HS-5 (cell line): ENCODE measurements at places on chromosomes 1 and 21.

DNA sequence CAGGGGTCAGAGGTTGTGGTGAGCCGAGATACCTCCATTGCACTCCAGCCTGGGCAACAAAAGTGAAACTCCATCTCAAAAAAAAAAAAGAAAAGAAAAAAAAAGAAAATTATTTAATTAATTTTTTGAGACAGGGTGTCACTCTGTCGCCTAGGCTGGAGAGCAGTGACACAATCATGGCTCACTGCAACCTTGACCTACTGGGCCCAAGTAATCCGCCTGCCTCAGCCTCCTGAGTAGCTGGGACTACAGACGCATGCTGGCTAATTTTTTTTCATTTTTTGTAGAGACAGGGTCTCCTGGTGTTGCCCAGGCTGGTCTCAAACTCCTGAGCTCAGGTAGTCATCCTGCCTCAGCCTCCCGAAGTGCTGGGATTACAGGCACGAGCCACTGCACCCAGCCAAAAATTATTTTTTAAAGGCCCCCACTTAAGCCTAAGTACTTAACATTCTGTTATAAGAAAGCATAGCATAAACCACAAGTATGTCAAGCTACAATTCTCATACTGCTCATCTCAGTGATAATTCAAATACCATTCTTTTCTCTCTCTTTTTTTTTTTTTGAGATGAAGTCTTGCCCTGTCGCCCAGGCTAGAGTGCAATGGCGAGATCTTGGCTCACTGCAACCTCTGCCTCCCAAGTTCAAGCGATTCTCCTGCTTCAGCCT, 19.9 kb downstream of the NUCKS1 start:
- DNase-seq: no peak

DNA sequence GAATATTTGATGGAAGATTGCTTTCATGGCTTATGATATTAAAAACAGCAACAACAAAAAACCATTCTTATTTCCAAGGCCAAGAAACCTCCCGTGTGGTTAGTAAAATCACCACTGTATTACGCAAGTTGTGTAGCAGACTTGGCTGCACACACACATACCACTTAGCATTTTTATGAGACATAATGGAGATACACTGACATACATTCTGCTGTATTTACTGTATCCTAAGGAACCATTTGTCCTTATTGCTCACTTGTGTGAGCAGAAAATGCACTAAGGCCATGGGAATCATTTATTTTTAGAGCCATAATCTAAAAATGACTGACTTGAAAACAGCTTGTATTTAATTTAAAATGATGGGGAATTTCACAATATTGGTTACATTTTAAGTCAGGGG, 584 bp upstream of the C1orf141 start:
- no peak for DNase-seq

DNA sequence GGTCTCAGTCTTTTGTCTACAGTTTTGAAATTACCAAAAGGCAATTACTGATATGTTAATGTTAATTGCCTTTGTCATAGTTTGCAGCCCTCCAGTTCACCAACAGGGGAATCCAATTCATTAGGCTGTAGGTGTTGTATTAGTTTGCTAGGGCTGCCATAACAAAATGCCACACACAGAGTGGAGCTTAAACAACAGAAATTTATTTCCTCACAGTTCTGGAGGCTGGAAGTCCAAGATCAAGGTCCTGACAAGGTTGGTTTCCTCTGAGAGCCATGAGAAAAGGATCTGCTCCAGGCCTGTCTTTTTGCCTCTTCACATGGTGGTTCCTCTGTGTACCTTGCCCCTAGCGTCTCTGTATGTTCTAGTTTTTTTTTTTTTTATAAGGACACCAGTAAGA, 1.3 kb downstream of the RTCA start:
- DNase-seq: no peak

DNA sequence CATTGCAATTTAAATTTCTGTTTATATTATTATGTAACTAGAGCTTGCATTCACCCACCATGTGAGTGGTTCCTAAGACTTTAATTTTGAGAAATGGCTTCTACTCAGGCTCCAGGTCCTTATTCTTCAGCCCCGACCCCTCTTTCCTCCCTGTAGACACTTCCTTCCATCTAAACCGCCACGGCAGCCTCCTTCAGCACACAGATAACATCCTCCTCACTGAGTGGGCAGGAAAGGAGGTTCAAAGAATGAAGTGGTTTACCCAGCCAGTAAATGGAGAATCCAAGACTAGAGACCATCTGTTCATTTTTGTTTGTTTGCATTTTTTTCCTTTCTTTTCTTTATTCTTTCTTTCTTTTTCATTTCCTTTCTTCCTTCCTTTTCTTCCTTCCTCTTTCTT, 37.1 kb upstream of the SOD1 start:
- DNase-seq: no peak

- DNase-seq: no peak
These were observed 26.9 kb upstream of the RGL1 start for GRCh38 chr1:183778045-183778444.

GRCh38 chr1:162136760-162137159, 67.3 kb downstream of the NOS1AP start:
- DNase-seq: peak; percentile 76

- no peak for DNase-seq
These were observed 68.1 kb upstream of the ARHGEF16 start for GRCh38 chr1:3386205-3387002.

- DNase-seq: no peak
These were observed 154.4 kb upstream of the KLHDC7A start for GRCh38 chr1:18326211-18326897.

- DNase-seq: no peak
These were observed 112.5 kb upstream of the RUNX3 start for GRCh38 chr1:25042331-25043227.

DNA sequence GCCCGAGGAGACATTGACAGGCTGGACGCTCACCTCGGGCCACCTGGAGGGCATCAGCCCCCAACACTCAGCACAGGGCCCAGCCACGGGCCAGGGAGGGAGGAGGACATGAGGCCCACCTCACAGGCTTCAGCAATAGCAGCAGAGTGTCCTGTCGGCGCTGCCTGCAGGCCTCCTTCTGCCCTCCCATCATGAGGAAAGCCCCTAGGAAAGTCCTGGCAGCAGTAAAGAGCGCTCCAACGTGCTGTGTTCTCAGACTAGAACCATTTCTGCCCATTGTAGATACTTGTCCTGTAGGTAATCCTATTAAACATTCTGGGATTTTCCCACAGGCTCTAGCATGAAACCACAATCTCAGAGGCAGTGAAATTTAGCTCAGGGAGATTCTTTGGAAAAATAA, 62.0 kb upstream of the GALNT2 start:
- DNase-seq: no peak

- DNase-seq: peak; percentile 39
These were observed 587.9 kb downstream of the ADGRL2 start for GRCh38 chr1:82388679-82389078.

DNA sequence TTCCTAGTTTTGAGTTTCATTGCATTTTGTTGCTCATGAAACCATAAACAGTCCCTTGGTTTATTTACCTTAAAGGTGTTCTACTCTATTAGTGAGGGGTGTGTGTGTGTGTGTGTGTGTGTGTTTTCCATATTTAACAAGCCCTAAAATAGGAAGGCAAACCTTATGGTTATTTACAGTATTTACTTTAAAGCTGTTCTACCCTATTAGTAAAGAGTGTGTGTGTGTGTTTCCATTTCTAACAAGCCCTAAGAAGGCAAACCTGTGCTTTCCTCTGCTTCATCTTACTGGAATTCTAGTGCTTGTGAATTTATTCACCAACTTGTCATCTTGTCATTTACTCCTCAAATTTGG, 53.6 kb downstream of the CTTNBP2NL start:
- DNase-seq: no peak

- no peak for DNase-seq
These were observed 105.3 kb downstream of the MAST2 start for GRCh38 chr1:45908611-45909140.

- no peak for DNase-seq
These were observed 72.0 kb downstream of the GDAP2 start for GRCh38 chr1:117857418-117857817.

DNA sequence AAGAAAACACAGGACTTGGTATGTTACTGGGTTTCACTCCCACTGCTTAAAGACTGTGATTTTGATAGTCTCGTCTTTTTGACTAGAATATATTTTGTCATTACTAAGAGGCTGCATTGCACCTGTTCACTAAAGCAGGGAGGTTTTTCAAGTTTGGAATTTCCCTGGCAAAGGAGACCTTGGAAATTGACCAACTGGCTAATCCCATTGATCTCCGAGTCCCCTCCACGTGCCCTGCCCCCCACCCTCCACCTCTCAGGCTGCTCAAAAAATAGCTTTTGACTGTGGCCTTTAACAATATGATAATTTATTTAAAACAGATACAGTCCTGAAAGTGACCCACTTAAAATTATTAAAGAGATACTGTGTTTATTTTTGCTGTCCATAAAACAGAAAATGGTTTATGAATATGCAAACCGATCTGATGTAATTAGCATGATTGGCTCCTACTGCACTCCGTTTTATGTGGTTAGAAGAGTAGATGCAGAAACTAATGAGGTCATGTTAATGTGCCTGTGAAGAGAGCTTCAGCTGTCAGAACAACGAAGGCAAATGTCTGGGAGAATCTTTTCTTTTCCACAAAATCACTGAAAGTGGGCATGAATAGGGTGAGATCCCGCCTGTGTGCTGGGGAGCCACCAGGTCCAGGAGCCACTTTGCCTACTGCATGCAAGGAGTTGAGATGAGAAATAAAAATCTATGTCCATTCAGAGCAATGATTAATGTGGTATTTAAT, 361.5 kb downstream of the RRAGC start:
- no peak for DNase-seq

DNA sequence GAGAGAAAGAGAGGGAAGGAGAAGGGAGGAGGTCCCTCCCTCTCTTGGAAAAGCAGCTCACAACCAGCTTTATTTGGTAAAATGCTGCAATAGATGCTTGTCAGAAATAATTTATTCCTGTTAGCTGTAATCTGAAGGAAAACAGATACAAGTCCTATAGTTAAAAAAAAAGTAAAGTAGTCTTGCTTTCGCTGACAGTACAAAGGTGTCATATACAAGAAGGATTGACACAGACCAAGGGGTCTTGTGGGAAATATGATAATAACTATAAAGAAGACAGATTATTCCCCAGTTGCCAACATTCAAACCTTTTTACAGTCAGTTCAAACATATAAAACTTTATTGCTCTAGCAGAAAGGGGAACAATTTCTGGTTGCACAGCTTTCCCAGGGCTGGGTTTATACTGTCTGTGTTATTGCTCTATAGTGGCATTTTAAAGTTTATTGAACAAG, 145.0 kb downstream of the PBX1 start:
- no peak for DNase-seq

DNA sequence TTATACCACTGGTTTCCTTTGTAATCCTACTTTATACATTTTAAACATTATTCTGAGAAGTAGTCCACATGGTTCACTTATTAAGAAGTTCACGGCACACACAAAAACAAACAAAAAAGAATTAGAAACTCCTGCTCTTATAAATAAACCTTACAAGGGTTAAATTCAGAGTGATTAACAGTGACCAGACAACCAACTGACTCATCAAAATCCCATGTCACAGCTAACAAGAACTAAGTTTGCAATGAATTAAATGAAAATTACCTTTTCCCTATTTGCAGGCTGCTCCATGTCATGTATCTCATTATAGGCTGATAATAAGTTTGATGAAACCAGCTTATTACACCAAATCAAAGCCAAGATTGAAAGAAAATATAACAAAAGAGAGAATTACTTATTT, 77.5 kb downstream of the PUM1 start:
- no peak for DNase-seq

- no peak for DNase-seq
These were observed 153.4 kb downstream of the DHRS3 start for GRCh38 chr1:12464598-12465056.

GRCh38 chr1:4963251-4963650, 308.8 kb downstream of the AJAP1 start:
- DNase-seq: no peak

GRCh38 chr1:87278825-87279535, 49.7 kb upstream of the LMO4 start:
- no peak for DNase-seq
